ENCODE measurements at places on chromosomes 6 and 20.

DNA sequence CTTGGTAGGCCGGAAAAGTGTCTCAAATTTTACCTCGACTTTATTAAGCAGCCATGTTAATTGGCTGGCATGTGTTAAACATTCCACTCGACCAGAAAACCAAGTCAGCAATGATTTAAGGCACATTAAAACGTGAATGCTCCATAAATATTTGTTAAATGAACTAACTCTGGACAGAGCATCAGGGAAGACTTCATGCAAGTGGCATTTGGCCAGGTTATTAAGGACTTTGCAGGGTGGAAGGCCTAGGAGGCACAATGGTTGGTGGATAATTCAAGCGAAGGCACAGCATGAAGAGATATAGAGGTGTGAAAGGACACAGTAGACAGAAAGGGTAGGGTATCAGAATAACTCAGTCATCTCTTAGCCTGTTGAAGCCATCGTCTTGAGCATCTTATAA lies 23.0 kb downstream of the ELOVL5 start:
- DNase-seq, result no peak

- no peak for DNase-seq
Observed at GRCh38 chr6:54206510-54206909, 95.3 kb downstream of the MLIP start.

GRCh38 chr6:22526736-22527135 lies 42.6 kb upstream of the HDGFL1 start:
- DNase-seq, result no peak

- DNase-seq, result no peak
Observed at GRCh38 chr6:77030929-77031674, 432.2 kb downstream of the HTR1B start.

All from naive thymus-derived CD4-positive, alpha-beta T cell (primary cell).